T follicular helper cell (primary cell): ENCODE measurements at places on chromosomes 3 and 15.

- no peak for DNase-seq
Measured at GRCh38 chr3:168072323-168072650, 23.4 kb downstream of the GOLIM4 start.

DNA sequence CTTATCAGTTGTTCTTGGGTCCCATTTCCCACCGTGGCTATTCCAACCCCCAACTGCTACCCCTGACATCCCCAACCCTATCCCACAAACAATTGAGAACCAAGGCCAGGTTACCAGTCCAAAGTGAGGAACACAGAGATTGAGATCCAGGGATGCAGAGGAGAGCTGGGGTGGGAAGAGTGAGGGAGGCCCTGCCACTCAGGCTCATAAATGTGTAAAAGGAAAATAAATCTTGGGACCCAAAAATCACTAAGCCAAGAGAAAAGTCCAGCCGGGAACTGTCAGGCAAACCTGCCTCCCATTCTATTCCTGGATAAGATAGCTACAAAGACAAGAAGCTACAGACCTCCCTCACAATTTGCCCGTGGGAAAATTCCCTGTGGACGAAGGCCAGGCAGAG is 101.1 kb upstream of the DLG1 start:
- DNase-seq = no peak

DNA sequence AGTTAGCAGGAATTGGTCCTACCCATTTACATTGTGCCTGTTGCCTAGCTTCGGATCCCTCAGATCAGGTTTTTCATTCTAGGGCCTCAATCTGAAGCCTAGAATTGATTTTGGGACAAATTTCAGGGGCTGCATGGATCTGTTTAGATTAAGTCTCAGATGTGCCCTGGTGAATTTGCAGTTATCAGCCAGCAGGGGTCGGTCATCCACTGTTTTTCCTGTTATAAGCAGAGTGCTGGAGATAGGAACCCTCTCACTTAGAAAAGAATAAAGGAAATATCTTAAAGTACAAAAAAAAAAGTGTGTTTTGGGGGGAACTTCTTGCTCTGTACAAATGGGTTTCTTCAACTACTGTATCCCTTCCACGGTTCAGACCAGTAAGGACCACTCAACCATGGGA is 212.5 kb downstream of the BCHE start:
- DNase-seq = no peak

GRCh38 chr3:47961036-47961435 is 55.2 kb downstream of the MAP4 start:
- DNase-seq = no peak

DNA sequence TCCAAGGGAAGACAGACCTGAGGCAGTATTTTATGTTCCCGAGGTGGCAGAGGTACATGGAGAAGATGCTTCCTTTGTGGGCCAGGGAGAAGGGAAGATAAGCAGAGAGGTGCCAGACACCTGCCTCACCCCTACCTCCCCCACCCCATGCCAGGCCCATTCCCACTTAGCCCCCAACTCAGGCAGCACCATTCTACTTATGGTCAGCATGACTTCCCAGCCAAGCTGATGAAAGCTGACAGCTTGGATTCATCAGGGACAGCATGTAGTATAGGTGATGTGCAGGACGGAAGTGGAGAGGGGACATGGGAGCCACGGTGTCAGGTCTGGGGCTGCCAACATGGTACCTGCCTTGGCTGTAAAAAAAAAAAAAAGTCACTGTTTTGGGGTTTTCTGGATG is 57.5 kb upstream of the CSPG4 start:
- DNase-seq = no peak

DNA sequence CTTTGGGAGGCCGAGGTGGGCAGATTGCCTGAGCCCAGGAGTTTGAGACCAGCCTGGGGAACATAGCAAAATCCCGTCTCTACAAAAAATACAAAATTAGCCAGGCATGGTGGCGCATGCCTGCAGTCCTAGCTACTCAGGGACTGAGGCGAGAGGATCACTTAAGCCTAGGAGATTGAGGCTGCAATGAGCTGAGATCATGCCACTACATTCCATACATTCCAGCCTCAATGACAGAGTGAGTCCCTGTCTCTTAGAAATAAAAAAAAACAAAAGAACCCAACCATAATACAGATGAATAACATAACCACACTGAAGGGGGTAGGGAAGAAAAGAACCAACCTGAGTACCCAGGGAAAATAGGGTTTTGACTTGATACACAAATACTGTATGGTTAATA is 19.7 kb upstream of the CGNL1 start:
- DNase-seq = no peak

DNA sequence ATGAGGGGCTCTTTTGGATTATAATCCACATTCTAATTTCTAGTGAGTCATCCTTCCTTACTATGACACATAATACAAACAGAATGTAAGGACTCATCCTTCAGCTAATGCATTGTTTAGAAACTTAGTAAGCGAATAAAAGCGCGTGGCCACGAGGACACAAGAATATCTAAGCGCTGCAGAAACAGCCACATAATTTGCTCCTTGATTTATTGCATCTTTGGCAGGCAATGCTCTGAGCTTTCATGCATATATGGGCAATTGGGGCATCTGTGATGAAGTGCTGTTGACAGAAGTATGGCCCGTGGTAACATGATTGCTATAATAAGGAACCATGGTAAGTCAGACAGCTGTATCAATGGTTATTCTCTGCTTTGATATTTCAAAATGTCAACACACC is 191.3 kb upstream of the ZNF385D start:
- no peak for DNase-seq

DNA sequence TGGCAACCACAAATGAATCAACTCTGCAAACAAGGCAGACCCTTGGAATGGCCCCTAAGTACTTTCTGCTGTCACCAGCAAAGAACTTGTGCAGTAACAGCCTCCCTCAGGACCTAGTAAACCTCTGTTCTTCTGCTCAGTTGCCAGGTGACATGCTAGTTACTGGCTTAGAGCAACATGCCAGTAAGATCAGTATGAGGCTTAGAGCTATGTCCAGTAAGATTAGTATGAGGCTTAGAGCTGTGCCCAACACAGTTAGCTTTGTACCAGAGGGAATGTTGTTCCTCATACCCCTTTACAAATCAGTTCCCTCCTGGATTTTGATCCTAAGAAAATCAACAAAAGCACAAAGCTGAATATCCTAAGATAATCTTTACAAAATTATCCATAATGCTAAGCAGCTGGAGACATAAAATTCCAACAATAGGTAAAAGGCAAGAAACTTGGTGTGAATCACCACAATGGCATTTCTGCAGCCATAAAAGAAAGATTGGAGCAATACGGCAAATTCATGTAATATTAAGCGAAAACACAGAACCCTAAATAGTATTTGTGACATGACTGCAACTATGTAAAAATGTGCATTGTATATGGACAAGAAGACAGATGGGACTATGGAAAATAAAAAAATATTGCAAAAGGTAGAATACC is 107.3 kb upstream of the LPP start:
- DNase-seq = no peak

DNA sequence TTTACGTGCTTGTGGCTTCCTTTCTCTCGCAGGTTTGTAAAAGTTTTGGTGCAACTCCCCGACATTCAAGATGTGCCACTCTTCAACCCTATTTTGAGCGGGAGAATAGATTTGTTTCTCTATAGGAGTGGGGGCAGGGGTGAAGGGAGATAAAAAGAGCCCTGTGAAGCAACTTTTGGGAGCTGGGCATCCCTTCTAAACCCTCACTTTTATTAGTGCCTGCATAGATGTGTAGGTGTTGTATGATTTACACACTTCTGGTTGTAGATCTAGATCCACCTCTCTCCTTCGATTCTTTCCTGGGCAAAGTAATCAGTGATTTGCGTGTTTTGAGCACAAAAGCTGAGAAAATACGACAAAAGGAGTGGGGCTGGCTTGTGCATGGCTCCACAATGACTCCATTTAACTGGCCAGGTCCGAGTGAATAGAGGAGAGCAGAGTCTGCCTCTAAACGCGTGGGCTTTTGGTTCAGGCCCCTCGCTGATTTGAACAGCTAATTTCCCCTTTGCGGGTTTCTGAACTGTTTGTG is 17.7 kb downstream of the SOX2 start:
- DNase-seq = no peak

DNA sequence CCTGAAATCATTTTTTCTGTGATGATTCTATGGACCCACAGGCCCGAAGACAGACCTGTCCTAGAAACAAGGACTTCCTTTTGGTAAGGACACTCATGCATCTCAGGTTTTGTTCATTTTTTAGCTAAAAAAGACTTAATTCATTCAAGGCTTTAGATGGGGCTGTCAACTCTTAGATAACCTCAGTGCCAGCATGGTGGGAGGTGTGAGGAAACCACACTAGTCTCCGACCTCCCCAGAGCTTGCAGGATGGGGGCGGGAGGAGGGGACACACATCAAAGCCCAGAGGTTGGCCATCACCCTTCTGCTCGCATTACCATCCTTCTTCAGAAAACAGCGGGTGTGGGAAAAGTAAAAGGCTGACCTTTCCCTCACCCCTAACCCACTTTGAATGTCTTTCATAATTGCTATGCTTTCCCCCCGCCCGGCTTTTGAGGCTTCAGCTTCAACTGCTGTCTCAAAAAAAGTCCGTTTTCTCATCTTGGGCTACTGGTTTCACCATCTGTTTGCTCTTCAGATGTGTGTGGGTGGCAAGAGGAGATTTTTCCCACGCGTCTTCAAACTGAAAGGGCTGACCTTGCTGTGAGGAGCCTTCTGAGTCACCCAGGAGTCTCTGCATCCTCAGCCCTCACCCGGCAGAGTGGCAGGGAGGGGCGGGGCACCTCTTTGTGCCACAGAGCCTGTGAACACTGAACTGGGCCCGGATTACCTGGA is 27.6 kb upstream of the CXCR6 start:
- peak; percentile 41 for DNase-seq

- DNase-seq = no peak
Measured at GRCh38 chr3:181722766-181723425, 11.2 kb downstream of the SOX2 start.

GRCh38 chr3:101146946-101147345 is 153.7 kb upstream of the ABI3BP start:
- no peak for DNase-seq

GRCh38 chr3:143901105-143901504 is 52.8 kb upstream of the SLC9A9 start:
- DNase-seq = no peak

DNA sequence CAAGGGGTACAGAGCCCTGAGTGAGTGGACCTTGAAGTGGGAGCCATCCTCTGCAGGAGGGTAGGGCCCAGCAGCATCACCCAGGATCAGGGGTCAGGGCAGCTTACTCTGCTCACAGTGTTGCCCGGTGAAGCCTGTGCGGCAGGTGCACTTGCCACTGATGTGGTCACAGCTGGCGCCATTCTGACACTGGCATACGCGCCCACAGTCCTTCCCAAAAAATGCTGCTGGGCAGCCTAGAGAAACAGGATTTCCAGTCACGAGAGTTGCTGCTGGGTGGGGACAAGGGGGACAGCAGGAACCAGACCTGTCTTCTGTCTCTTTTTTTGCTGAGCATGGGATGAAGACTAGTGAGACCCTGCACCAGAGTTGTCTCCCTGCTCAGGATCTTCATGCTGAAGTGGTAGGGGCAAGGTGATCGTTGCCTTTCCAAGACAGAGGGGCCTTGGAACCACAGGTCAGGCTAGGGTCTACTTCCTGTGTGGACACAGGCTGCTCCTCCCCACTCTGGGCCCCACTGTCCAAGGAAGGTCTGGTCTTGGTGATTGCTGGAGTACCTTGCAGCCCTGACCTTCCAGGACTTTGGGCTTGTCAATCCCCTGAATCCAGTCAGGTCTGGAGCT is 46.9 kb downstream of the RAB11A start:
- no peak for DNase-seq

DNA sequence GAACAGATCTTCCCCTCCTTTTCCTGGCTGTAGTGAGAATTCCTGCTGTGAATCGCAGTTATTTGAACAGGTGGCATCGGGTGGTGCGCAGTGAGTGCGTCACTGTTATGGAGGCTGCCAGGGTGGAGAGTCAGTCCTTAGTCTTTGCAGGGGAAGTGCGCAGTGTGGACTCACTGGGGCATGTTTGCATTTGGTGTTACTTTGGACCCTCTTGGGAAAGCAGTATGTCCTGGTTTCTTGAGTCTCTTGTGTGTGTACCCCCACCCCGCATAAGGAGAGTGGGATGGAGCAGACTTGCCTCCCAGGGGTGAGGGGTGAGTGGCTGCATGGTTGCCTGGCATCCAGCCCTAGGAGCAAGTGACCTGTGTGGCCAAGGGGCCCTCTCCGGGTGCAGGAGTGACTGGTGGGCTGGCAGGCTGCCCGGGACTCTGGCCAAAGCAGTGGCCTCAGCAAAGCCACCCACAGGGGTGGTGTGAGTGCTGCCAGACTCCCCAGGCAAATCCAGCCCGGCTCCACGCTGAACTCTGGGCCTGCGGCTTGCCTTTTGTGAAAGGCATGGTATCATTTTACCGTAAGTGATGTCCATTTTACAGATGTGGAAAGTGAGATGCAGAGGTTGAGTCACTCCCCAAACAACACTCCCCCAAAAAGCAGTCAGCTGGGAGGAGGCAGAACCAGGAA is 46.4 kb downstream of the DNASE1L3 start:
- no peak for DNase-seq

GRCh38 chr3:129834580-129834979 is 58.9 kb downstream of the TMCC1 start:
- no peak for DNase-seq

- no peak for DNase-seq
Measured at GRCh38 chr3:55416331-55416821, 70.7 kb downstream of the WNT5A start.

GRCh38 chr15:40590667-40591050 is 3.4 kb upstream of the KNL1 start:
- no peak for DNase-seq

- DNase-seq = no peak
Measured at GRCh38 chr3:32822609-32823498, 5.1 kb downstream of the TRIM71 start.

DNA sequence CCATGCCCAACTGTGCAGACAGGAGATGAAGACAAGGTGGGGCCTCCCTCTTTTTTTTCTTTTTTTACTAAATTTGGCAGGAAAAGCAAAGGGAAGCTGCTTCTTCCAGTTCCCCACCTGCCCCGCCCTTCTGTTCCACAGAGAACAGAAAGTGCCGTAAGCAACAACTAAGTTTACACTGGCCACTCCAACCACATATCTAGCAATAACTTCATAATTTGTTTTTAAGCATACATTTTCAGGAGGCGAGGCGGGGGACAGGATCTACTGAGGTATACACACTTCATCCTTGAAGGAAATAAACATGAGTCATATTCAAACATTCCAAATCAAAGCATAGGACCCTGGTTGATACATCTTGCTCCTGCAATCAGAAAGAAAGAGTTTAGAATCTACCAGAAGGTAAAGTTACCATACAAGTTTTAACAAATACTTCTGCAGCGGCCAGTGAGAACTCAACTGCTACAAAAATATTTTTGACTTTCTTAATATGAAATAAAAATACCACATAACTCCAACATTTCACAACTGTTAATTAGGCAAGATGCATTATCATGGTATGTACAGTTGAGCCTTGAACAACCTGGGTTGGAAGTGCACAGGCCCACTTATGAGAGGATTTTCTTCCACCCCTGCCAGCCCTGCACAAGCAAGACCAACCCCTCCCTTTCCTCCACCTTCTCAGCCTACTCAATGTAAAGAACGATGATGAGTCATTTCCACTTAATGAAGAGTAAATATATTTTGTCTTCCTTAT is 50.7 kb downstream of the FOXP1 start:
- DNase-seq = no peak
